Stimulated activated CD8-positive, alpha-beta memory T cell treated with anti-CD3 and anti-CD28 coated beads, Interleukin-2, amount 100 ng/mL, for 1 hour (primary cell): ENCODE measurements at places on chromosomes 11 and 22.

DNA sequence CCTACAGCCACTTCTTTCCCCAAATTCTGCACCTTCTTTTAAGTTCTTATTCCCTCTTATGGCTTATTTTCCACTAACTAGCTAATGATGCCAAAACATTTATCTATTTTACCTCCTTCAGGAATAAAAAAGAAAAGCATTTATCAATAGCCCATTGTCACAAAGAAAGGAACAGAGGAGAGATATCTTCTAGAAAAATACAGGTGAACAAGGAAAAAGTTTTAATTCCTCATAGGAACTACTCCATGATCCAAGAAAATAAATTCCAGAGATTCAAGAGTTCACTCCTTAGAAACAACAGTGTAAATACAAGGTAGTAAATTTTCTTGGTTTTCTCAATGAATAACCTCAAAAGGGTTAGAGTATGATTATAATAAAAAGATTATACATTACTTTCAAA lies 52.6 kb upstream of the TOP3B start:
- DNase-seq, result no peak

- no peak for DNase-seq
These were observed 41.9 kb upstream of the KIRREL3 start for GRCh38 chr11:127042445-127042844.

- no peak for DNase-seq
These were observed 21.4 kb downstream of the RELT start for GRCh38 chr11:73397468-73398131.

DNA sequence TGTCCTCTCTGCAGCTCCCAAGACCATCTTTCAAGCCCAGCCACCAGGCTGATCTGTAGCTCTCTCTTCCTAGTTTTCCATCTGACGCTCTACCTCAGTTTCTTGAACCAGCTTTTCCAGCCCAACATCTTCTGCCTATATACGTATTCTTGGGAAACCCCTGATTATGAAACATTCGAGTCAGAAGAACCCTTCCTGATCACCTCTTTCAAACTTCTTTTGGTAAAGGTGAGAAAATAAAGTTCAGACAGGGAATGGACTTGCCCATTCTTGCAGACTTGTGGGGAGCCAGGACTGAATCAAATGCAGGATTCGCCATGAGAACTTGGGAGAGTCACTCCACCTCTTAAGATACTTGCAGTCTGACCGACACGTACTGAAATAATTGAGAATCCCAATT lies 169.5 kb upstream of the NARS2 start:
- DNase-seq, result no peak

DNA sequence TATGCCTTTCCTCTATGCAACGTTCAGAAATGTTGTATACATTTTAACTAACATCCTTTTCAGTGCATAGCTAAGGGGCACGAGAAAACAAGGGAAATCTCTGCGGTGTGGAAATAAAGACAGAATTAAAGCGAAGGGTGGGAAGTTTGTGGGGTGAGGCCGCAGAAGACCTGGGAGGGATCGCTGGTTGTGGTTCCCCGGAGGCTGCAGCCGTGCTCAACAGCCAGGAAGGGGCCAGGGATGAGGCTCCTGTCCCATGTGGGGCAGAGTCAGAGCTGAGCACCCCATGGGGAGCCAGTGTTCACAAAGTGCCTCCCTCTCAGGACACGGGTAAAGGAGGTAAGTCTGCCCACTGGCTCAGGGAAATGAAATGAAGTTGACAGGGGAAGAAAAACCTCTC lies 67.5 kb downstream of the MYEOV start:
- no peak for DNase-seq

DNA sequence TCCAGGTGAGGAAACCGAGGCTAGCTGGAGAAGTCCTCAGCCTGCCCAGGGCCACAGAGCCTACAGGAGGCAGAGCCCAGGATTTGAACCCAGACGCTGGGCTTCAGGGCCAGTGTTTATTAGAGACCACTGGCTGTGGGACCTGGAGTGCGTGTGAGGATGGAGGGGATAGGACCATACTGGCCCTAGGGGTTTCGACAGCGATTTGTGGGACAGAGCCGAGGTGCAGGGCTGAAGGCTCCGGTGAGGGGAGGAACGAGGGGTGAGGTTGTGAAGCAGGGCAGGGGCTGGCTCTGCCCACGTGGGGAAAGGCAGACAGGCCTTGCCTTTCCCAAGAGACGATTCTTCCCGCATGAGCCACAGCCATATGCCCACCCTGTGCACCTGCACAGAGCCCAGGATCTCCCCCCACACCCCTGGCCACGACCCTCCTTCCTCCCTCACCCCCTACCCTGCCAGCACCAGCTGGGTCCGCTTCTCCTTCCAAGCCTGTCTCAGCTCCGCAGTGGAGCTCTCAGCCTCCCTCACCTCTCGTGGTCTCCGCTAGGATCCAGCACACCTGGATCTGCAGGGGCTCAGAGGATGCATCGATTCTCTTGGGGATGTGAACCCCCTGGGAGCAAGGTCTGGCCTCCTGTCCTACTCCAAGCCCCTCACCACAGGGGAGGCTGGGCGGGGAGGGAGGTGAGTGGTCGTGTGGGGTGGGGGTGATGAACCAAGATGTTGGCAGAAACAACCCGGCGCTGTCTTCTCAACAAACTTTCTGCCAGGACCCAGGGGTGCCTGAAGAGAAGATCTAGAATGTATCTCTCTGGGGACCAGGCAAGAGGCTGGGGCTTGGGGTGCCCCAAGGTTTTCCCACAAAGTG lies 58.4 kb downstream of the RTL6 start:
- DNase-seq, result no peak

- no peak for DNase-seq
These were observed 1.9 kb upstream of the MOGAT2 start for GRCh38 chr11:75715688-75716087.

DNA sequence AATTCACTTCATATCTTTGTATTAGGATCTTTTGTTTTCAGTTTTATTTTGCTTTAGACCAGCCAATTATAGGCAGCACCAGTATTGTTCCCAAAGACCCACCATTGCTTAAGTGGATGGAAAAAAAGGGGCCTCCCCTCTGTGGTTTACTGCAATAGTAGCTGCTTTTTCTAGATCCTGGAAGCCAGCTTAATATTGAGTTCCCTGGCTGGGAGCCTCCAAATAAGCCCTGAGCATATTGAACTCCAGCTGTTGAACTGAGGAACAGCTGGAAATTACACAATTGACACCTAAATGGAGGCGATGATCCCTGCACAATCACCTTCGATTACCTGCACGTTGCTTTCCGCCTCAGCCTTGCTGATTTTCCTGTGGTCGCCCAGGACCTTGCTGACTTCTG lies 576.0 kb downstream of the SOX6 start:
- DNase-seq, result no peak

GRCh38 chr22:38067028-38067415 lies 9.8 kb downstream of the PICK1 start:
- no peak for DNase-seq

- no peak for DNase-seq
These were observed 84.4 kb downstream of the OR5AK2 start for GRCh38 chr11:57073128-57073527.

- no peak for DNase-seq
These were observed 452.1 kb downstream of the MN1 start for GRCh38 chr22:27349456-27349855.

DNA sequence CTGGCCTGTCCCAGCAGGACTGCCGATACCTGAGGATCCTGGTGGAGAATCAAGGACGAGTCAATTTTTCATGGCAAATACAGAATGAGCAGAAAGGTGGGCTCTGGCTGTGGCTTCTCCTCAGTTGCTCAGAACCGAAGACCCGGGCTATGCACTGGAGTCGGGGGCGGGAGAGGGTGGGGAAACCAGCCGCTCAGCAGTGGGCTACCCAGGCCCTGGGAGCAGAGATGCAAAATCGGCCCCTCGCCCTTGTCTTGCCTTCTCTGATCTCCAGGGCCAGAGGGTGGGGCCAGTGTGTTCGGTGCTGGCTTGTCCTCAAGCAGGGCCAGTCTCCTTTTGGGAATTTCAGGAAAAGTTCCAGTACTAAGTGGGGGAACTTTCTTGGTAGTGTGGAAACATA lies 18.4 kb upstream of the GLB1L2 start:
- no peak for DNase-seq

DNA sequence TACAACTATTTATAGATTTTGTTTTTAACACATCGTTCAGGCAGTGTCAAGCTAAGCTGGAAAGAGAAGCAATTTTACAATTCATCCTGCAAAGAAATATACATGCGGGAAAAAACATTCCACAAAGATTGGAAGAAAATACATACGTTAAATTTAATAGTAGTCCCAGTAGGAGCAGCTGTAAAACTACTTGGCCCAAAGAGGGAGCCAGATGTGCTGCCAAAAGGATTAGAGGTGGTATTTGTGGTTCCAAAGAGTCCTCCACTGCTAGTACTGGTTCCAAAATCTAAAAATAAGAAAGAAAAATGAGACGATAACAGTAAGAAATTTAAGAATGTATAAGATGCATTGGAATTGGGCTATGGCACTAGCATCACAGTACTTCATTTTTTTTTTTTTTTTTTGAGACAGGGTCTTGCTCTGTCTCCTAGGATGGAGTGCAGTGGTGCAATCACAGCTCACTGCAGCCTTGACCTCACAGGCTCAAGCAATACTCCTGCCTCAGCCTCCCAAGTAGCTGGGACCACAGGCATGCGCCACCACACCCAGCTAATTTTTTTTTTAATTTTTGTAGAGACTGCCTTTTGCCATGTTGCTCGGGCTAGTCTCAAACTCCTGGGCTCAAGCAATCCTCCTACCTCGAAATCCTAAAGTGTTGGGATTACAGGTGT lies 21.5 kb downstream of the NUP98 start:
- no peak for DNase-seq

DNA sequence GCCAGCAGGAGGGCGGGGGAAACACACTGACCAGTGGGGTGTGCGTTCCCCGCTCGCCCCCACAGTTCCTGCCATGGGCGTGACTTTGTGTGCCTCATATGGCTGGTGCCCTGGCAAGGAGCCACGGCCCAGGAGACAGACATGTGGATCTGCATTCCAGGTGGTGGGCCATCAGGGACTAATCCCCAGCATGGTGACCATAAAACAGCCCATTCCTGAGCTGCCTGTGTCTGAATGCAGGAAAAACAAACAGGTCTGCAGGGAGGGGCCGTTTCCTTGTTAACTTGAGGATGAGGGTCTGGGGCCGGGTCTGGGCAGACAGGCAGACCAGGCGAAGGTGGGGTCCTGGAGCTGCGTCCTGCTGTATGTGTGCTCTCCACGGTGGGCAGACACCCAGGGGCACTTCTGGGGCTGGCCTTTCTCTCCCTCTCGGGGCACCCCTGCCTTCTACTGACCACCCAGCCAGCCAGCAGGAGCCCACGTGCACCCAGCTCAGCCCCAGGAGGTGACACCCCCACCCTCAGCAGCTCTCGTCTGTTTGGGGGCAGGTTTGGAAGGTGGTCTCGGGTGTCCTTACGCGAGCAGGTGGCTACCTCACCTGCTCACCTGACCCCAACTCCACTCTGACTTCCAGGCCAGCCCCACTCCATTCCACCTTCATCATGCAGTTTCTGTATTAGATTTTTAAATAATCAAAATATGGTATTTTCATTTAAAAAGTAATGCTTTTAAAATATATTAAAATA lies 120.3 kb downstream of the KCNQ1OT1 start:
- DNase-seq, result no peak

- no peak for DNase-seq
These were observed 41.8 kb downstream of the TXN2 start for GRCh38 chr22:36439481-36440271.

DNA sequence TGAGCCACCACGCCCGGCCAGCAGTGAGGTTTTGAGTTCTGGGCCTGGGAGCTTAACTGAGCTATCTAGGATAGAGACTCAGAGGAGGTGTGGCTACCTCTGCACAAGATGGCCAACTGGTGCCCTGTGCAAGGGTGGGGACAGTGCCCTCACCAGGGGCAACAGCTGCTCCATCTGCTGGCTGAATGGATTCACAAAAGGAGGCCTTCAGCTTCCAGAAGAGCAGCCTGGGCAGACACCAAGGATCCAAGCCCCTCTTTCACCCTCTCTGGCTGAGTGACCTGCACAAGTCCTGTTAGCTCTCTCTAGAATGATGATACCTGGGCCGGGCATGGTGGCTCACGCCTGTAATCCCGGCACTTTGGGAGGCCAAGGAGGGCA lies 33.5 kb upstream of the BAIAP2L2 start:
- DNase-seq, result no peak

DNA sequence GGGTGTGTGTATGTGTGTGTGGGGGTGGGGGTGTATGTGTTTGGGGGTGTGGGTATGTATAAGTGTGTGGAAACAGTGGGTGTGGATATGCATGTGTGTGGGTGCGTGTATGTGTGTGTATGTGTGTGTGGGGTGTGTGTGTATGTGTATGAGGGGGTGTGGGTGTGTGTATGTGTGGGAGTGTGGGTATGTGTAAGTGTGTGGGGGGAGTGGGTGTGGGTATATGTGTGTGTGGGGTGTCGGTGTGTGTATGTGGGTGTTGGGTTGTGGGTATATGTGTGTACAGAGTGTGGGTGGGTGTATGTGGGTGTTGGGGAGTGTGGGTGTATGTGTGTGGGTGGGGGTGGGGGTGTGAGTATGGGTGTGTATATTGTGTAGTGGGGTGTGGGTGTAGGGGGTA lies 206.0 kb downstream of the OPCML start:
- no peak for DNase-seq

- DNase-seq, result no peak
These were observed at the start of gene RTN4RL2 for GRCh38 chr11:57460022-57460757. Gene RTN4RL2, plus strand, starts transcription at chr11:57460528. Its CDS starts 338 bp downstream, at chr11:57460866.

- no peak for DNase-seq
These were observed 15.1 kb upstream of the ADORA2A start for GRCh38 chr22:24412274-24412673.

DNA sequence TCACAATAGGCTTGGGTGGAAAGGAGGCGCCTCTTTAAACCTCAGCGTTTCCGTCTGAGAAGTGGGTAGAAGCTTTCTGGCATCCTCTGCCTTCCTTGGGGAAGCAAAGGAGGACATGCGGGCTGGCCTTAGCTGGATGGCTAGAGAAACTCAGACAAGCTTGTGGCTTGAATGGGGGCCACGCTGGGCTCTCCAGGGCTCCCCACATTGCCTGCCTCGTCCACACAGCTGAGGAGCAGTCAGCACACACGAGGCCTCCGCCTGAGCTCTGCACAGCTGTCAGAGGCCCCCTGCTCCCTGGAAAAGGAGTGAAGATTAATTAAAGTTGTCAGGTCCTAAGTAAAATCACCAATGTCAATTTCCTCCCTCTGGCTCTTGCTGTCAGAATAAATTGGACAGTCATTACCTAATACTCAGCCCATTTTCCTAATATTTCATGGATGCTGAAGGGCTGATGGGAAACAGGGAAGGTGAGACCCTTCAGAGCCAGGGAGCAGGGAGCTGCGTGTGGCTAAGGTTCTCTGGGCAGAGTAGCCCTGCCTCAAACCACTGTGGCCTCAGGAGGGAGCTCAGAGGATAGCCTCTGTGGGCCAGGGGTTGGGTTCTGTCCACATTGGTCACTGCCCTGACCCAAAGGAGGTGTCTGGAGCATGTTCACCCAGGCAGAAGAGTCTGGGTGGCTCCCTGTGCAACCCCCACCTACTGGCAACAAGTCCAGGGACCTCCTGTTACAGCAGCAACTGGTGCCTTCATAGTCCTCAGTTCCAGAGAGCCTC lies 118.3 kb upstream of the CD82 start:
- DNase-seq, result no peak
